ENCODE measurements at places on chromosomes 13 and 19.

GRCh38 chr13:98370806-98371515, 193.9 kb upstream of the RNF113B start:
- no peaks in the 10 kb centered on the region for H3K36me3 ChIP-seq
- peaks cover 3% of the 10 kb centered on the region for H3K27me3 ChIP-seq
- H3K4me3 ChIP-seq, result no peak overlapping the region
- no peak overlapping the region for H3K27ac ChIP-seq

DNA sequence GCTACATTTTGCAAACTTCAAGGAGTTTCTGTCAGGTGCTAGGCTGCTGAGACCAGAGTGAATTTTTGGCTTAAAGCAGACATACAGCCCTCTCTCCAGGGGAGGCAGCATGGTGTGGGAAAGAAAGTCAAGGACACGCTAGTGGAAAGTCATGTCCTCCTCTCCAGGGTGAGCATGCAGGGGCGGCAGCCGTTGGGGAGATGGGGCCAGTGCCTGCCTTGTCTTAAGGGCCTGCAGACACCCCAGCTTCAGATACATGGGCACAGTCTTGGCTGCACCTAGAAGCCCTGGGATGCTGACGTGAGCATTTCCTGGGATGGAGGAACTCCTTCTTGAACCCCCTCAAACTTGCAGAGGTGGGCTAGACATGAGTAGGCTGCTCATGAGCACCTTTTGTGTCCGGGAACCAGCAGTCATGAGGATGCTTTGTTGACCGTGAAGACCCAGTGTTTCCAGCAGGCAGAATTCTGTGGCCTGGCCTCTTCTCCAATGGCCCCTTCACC, 43.3 kb upstream of the PEPD start:
- no peak overlapping the region for H3K27ac ChIP-seq
- H3K4me1 ChIP-seq, result no peaks in the 10 kb centered on the region
- no peaks in the 10 kb centered on the region for H3K27me3 ChIP-seq
- no peak for DNase-seq
- no peaks in the 10 kb centered on the region for H3K36me3 ChIP-seq
- H3K4me3 ChIP-seq, result no peak overlapping the region

DNA sequence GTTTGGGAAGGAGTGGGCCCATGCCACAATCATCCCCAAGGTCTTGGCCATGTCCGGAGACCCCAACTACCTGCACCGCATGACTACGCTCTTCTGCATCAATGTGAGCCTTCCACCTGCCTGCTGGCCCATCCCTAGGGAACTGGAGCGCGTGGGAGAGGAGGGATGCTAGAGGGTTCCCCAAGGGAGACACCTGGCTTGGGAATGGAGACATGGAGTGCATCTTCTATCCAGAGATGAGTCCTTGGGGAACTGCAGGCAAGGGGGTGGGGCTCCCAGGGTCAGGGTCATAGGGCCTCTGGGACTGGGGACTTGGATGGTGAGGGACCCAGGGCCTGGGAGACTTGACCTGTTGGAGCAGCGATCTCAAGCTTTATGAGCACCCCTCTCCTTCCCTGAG, 31.2 kb downstream of the PPP2R1A start:
- DNase-seq, result no peak
- H3K27ac ChIP-seq, result no peak overlapping the region
- peaks cover 6% of the 10 kb centered on the region for H3K4me1 ChIP-seq

DNA sequence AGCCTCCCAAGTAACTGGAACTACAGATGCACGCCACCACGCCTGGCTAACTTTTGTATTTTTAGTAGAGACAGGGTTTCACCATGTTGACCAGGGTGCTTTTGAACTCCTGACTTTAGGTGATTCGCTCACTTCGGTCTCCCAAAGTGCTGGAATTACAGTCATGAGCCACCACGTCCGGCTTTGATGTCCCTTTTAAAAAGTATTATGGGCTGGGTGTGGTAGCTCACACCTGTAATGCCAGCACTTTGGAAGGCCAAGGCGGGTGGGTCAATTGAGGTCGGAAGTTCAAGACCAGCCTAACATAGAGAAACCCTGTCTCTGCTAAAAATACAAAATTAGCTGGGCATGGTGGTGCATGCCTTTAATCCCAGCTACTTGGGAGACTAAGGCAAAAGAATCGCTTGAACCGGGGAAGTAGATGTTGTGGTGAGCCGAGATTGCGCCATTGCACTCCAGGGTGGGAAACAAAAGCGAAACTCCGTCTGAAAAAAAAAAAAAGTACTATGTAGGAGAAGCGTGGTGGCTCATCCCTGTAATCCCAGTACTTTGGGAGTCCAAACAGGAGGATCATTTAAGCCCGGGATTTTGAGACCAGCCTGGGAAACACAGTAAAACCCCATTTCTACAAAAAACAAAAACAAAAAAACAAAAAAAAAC, 22.8 kb upstream of the ERVV-1 start:
- peaks cover 3% of the 10 kb centered on the region for H3K36me3 ChIP-seq
- no peak for DNase-seq

DNA sequence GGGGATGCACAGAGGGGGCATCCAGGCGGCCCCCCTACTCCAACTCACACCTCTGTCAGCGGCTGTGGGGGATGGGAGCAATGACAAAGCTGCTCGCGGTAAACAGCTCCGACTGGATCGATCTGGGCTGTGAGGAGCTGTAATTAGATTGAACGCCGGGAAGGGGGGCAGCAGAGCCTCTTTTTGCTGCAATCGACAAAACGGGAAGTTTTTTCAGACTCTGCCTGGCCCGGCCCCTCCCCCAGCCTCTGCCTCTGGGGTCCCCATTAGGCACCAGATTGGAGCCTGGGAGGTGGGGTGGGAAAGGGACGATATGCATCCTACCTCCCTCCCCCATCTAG, 16.3 kb downstream of the ONECUT3 start:
- H3K4me3 ChIP-seq, result no peak overlapping the region
- peaks cover 63% of the 10 kb centered on the region for H3K27me3 ChIP-seq
- DNase-seq, result no peak

DNA sequence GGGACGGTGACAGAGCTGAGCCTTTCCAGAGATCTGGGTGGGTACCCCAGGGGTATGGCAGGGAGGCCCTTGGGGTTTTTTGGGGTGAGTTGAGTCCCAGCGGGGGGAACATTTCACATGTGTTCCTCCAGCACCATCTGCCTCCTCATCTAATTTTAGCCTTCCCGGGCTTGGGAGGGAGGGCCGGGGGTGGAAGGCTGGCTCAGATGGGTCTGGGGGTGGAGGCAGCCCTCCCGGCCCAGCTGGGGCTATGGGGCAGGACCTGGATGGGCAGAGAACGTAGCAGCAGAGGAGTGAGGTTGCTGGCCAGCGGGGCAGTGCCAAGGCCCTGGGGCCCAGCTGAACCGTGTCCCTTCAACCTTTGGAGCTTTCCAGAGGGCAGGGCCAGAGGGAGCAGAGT, 23.5 kb downstream of the ADGRL1 start:
- no peaks in the 10 kb centered on the region for H3K27me3 ChIP-seq
- no peak overlapping the region for H3K27ac ChIP-seq
- no peaks in the 10 kb centered on the region for H3K36me3 ChIP-seq
- no peak overlapping the region for H3K4me3 ChIP-seq
- no peak for DNase-seq
- no peaks in the 10 kb centered on the region for H3K4me1 ChIP-seq

- DNase-seq, result no peak
- no peaks in the 10 kb centered on the region for H3K4me1 ChIP-seq
- H3K36me3 ChIP-seq, result peaks cover 10% of the 10 kb centered on the region
- no peak overlapping the region for H3K4me3 ChIP-seq
- H3K27ac ChIP-seq, result no peak overlapping the region
- H3K27me3 ChIP-seq, result no peaks in the 10 kb centered on the region
Observed at GRCh38 chr19:42411581-42412178, 15.5 kb downstream of the LIPE start.

DNA sequence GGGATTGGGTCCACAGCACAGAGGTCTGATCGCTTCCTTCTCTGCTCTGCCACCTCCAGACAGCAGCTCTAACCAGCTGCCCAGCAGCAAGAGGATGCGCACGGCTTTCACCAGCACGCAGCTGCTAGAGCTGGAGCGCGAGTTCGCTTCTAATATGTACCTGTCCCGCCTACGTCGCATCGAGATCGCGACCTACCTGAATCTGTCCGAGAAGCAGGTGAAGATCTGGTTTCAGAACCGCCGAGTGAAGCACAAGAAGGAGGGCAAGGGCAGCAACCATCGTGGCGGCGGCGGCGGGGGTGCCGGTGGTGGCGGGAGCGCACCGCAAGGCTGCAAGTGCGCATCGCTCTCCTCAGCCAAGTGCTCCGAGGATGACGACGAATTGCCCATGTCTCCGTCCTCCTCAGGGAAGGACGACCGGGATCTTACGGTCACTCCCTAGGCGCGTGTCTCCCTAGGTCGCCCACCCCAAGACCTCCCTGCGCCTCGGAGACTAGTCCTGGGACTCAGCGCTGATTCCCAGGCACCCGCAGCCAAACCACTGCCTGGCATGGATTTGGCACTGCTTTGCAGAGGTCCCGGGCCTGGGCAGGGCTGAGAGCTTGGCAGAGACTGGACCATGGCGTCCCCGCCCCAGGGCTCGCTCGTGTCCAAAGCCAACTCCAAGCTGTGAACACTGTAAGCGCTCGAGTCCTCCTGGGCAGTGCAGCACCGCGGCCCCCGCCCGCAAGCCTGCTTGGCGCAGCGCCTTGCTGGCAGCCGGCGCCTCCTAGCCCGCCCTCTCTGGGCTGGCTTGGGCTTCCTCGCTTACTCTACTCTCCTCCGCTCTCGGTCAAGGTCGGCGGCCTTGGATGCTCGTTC, 1.5 kb downstream of the GSX1 start:
- no peak for DNase-seq
- H3K4me3 ChIP-seq, result no peak overlapping the region
- no peak overlapping the region for H3K27ac ChIP-seq
- peaks cover 23% of the 10 kb centered on the region for H3K4me1 ChIP-seq
- peaks cover 77% of the 10 kb centered on the region for H3K27me3 ChIP-seq

Measured in activated T-helper 1 cell treated with anti-CD3 and anti-CD28 coated beads, Interleukin-12 subunit alpha, Interleukin-12 subunit beta, Interleukin-2, Interleukin-4 antibody, amounts not matched to agents 30 ng/mL and 10 ng/mL and 1 ng/mL, durations not matched to agents 14 hours and 24 hours and 36 hours (primary cell).